Left kidney (tissue), 8 donors: ENCODE measurements at places on chromosomes 2 and 18.

DNA sequence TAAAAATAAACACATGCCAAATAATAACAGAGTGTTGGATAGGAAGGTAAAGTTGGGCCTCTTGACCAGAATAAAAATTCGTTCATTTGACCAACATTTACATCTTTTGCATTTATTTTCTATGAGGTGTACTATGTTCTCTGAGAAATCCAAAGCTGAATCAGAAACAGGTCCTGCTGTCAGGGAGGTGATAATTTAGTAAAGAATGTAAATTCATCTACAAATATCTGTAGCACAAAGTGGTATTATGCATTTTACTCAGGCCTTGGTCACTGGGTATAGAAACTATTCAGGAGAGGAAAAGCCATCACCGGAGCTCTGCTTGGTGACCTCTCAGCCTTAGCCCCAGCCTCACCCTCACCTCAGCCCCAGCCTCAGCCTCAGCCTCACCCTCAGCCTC is 208.9 kb downstream of the SPP2 start:
- no peak for DNase-seq

- no peak for DNase-seq
Observed at GRCh38 chr2:77488141-77488540, 34.0 kb downstream of the LRRTM4 start.

- no peak for DNase-seq
Observed at GRCh38 chr2:239113615-239114014, 265.7 kb downstream of the TWIST2 start.

GRCh38 chr18:39313992-39314391 is 1748.4 kb upstream of the CELF4 start:
- peak; percentile 29 for DNase-seq
